Neural progenitor cell (in vitro differentiated cells): ENCODE measurements at places on chromosomes 2 and 18. TPM values are rescaled to one million over a fixed set of nuclear protein-coding genes. Genes with fewer than 3 reads are reported as not detected.

- H3K4me1 ChIP-seq, result peaks cover 24% of the 10 kb centered on the region
- H3K27ac ChIP-seq, result no peak overlapping the region
- no peak for DNase-seq
- no peaks in the 10 kb centered on the region for H3K27me3 ChIP-seq
- no peaks in the 10 kb centered on the region for H3K36me3 ChIP-seq
Observed at GRCh38 chr18:40949114-40949950, 1005.7 kb upstream of the PIK3C3 start.

DNA sequence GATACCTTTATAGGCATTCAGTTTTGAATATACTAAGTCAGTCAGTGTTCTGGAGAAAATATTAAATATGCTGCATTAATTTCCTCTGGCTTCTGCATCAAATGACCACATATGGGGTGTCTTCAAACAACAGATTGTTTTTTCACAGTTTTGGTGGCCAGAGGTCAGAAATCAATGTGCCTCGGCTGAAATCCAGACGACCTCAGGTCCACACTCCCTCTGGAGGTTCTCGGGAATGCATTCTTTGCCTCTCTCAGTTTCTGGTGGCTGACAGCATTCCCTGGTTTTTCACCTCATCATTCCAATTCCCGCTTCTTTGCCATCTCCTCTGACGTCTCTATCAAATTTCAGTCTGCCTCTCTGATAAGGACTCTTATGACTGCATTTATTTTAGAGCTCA lies 142.3 kb downstream of the ZNF407 start:
- no peaks in the 10 kb centered on the region for H3K27me3 ChIP-seq
- no peak overlapping the region for H3K27ac ChIP-seq
- DNase-seq, result no peak

The PAX3 gene
- 4.6 and 4.9 TPM in 2 replicates for total RNA-seq

DNA sequence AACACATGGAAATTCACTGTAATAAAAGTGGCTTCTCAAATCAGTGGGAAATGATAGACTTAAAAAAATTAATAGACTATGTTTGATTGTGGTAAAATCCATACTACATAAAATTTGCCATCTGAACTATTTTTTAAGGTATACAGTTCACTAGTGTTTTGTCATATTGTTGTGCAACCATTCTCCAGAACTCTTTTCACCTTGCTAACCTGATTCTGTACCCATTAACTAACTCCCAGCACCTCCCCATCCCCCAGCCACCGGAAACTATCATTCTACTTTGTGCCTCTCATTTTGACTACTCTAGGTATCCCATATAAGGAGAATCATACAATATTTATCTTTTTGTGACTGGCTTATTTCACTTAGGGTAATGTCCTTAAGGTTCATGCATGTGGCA lies 153.3 kb downstream of the PTPRM start:
- no peaks in the 10 kb centered on the region for H3K36me3 ChIP-seq
- no peaks in the 10 kb centered on the region for H3K27me3 ChIP-seq
- H3K4me3 ChIP-seq, result no peak overlapping the region
